Fibroblast of gingiva (primary cell): ENCODE measurements at places on chromosomes 13 and 19.

DNA sequence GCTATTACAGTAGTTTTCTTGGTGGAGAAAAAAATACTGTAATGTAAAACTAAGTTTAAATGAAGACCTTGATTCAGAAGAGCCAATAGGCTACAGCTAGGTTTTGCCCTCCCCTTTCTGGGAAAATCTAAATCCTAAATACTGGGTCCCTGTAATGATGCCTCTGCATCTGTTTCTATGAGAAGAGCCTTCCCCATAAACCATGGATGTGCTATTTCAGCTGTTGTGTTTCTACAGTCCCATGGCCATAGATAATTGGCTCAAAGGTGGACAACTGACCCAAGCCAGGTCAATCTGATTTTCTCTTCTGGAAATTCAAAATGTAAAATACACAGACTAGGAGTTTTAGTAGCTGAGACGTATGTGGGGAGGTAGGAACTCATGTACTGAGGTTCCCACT, 101.9 kb downstream of the NDFIP2 start:
- DNase-seq, result no peak

DNA sequence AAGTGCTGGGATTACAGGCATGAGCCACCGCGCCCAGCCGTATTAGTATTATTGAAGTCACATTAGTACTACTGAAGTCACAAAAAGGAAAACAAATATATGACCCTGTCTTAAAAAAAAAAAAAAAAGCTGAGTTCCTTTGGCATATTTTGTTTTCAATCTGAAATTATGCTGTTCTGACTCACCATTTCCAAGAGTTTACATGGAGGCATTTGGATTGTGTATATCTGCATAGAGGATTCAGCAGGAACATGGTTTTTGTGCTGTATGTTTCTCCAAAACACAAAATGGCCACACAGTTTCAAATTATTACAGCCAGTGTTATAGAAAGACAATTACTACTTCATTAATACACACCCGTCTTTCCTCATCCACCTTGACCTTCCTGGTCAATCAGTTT, 103.5 kb upstream of the TSC22D1 start:
- peak; percentile 20 for DNase-seq

- no peak for DNase-seq
These were observed 7.9 kb downstream of the CD37 start for GRCh38 chr19:49343123-49343522.

DNA sequence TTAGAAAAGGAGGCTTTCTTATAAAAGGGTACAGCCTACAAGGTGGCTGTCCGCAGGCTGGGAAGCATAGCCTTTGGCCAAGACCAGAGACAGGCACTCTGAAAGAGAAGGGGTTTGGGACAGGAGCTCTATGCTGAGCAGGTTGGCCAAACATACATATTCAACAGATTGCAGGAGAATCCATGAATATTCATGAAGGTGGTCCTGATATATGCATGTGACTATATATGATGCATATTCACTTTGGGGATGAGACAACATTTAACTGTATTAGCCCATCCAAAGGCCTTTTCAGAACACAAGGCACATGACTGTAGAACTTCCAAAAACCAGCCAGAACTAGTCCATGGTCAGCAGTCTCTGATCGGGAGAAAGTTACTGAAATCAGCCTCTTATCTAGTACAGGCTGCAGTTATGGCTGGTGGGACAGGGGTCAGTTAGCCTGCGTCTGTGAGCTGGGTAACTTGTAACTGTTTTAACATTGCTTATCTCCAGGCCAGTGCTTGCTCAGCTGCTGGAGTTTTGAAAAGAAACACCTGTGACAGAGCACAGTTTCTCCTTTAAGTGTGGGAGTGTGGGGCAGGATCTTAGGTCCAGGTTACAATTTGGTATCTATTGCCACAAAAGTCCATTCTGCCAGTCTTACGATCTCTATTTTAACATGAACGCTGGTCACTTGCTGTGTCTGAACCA, 924.2 kb downstream of the UQCRFS1 start:
- no peak for DNase-seq

DNA sequence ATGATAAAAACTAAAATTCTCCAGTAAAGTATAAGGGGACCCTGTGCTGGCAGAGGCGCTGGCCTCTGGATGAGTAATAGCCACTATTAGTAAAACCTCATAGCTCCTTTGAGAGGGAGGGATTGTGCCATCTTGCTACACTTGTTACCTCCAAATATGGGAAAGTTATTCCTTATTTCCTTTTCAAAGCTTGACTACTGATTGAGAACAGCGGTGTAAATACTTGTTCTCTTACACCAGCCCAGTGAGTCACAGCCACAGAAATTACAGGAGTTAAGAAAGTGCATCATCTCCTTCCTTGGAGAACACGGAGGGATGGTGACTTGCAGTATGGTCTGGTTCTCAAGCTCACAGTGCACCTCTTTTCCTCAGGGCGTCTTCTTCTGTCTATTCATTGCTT, 379.0 kb downstream of the EFNB2 start:
- peak; percentile 93 for DNase-seq

- no peak for DNase-seq
These were observed 186.5 kb downstream of the NHLRC3 start for GRCh38 chr13:39224671-39225240.

DNA sequence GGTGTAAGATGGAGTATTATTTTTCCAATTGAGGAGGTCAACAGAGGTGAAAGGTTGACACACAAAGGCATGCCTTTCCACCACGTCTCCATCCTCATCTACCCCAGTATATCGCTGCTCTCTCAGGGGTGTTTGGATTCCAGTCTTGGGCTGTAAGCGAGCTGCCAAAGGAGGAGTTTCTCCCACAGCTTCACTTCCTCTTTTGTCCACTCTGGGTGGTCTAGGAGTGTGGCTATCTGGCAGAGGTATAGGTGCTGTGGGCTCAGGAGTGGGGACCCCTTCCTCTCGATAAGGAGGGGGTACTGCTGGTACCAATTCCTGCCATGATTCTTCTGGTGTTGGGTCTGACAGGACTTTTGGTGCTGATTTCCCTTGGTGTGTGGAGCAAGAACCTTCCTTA, 39.4 kb downstream of the ZNF846 start:
- DNase-seq, result no peak

GRCh38 chr13:50969691-50970090, 60.1 kb downstream of the RNASEH2B start:
- no peak for DNase-seq

DNA sequence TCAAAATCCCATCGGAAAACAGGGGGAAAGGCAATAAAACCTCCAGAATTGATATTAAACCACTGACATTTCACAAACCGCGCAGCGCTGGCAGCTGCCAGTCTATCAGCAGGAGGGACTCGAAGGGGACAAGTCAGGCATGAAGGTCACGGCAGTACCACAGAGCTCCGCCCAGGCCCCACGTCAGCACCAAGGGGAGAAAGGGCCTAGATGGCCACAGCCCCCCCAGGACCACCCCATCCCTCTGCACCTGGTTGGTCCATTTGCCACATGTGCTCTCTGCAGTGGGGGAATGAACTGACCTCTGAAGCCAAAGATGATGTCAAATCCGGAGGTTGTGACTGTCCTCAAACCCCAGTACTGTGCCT, 9.5 kb upstream of the VSTM2B start:
- no peak for DNase-seq

- DNase-seq, result no peak
These were observed 190.2 kb downstream of the GPC6 start for GRCh38 chr13:93416736-93417355.

- no peak for DNase-seq
These were observed 25.7 kb downstream of the ZNF541 start for GRCh38 chr19:47547199-47547598.

DNA sequence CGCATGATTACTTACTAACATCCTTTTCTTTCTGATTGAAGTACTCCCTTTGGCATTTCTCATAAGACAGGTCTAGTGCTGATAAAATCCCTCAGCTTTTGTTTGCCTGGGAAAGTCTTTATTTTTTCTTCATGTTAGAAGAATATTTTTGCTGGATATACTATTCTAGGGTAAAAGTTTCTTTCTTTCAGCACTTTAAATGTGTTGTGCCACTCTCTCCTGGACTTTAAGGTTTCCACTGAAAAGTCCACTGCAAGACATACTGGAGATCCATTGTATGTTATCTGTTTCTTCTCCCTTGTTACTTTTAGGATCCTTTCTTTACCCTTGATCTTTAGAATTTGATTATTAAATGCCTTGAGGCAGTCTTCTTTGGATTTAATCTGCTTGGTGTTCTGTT, 796.7 kb downstream of the UQCRFS1 start:
- DNase-seq, result no peak
